ENCODE measurements at places on chromosomes 4 and X.

- DNase-seq: no peak
Measured at GRCh38 chr4:120723986-120724385, 198.5 kb downstream of the PRDM5 start.

GRCh38 chrX:9644335-9644734 is 121.3 kb downstream of the GPR143 start:
- DNase-seq: no peak

GRCh38 chr4:54144199-54144598 is 44.2 kb downstream of the GSX2 start:
- no peak for DNase-seq

- DNase-seq: no peak
Measured at GRCh38 chrX:68115371-68115770, 317.9 kb downstream of the OPHN1 start.

DNA sequence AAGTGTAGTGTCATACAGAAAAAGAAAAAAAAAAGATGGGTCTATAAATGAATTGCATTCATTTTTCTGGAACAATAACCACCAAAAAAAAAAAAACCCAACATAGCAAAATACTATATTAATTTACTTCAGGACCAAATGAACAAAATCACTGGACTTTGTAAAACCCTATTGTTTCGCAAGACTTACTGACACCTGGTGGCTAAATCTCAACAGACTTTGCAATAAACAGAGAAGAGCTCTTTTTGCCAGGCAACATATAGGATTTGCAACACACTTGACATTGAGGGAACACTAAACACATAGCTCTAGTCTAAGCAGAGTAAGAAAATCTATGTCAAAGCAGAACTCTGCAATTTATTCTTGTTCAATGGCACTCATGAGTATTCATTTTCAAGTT is 990.2 kb downstream of the STPG2 start:
- no peak for DNase-seq
